ENCODE measurements at places on chromosomes 1 and 21. TPM values are rescaled to one million over a fixed set of nuclear protein-coding genes. Genes with fewer than 3 reads are reported as not detected.

The GJA4 gene
- total RNA-seq: not detected

The PLA2G2D gene
- not detected for total RNA-seq

The DEPDC1 gene
- total RNA-seq: not detected

The RBBP4 gene
- 193 TPM for total RNA-seq

The ZNF593OS gene
- total RNA-seq: not detected

The S100A5 gene
- total RNA-seq: not detected

The KDM5B gene
- total RNA-seq: 45.6 TPM

The SH2D5 gene
- not detected for total RNA-seq

The GJB5 gene
- not detected for total RNA-seq

The GPATCH2 gene
- total RNA-seq: 10.2 TPM

The NTNG1 gene
- total RNA-seq: not detected

The PDPN gene
- total RNA-seq: not detected

The CHIT1 gene
- total RNA-seq: 2.5 TPM

The TMEM240 gene
- total RNA-seq: 3.4 TPM

The TCHHL1 gene
- not detected for total RNA-seq

The EPHX1 gene
- total RNA-seq: 5.4 TPM

The TTC34 gene
- total RNA-seq: 6.0 TPM

The LCE1E gene
- total RNA-seq: not detected

The HSF2BP gene
- 0.66 TPM for total RNA-seq

The TTC13 gene
- 46.6 TPM for total RNA-seq

All from naive thymus-derived CD8-positive, alpha-beta T cell (primary cell).